NCI-H1092 treated with DMSO at 0.1 percent for 48 hours (cell line): ENCODE measurements at places on chromosomes 13 and 19.
A peak's percentile ranks its signal among the peaks of the same experiment; 100 is the strongest.

- DNase-seq: peak; percentile 46
These were observed at the start of gene TRPC4 for GRCh38 chr13:37869756-37870488. Gene TRPC4, minus strand, starts transcription at chr13:37869772. Its CDS starts 86,439 bp downstream, at chr13:37783333.

DNA sequence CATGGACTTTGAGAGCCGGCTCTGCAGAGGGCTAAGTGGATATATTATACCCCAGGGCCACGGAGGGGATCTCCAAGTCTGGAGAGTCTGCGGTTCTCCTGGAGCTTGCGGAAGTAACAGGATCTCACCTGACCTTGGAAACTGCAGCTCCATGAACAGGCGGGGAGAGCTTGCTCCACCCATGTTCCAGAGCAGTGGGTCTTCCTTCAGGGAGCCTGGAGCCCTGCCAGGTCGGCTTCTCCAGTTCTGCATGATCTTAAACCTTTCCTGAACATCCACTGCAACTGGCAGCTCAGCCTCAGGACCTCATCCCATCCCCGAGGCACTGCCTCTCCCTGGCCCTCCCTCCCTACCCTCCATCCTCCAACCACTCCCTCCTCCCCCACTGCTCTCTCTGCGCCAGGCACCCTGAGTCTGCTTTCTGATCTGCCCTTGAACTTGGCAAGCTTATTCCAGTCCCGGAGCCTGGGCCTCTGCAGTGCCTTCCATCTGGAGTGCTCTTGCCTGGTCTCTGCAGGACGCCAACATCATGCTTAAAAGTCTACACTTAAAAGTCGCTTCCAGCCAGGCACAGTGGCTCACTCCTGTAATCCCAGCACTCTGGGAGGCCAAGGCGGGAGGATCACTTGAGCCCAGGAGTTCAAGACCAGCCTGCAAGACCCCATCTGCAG lies 13.2 kb downstream of the ATCAY start:
- DNase-seq: no peak

DNA sequence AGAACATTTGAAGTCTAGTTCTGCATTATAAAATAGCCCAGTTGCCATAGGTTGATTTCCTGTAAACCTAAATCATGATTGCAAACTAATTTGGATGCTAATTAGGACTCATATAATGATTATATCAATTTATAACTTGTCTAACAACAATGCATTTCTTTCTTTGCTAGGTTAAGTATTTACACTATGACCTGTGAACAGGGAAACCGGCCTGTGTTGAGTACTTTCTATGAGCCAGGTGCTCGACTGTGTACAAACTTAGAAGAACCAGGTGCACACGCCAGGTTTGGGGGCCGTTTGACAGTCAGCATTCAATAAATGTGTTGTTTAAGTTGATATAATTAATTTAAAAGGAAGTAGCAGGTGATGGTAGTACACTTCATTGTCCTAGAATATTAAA lies 203.1 kb downstream of the TM9SF2 start:
- DNase-seq: peak; percentile 31

DNA sequence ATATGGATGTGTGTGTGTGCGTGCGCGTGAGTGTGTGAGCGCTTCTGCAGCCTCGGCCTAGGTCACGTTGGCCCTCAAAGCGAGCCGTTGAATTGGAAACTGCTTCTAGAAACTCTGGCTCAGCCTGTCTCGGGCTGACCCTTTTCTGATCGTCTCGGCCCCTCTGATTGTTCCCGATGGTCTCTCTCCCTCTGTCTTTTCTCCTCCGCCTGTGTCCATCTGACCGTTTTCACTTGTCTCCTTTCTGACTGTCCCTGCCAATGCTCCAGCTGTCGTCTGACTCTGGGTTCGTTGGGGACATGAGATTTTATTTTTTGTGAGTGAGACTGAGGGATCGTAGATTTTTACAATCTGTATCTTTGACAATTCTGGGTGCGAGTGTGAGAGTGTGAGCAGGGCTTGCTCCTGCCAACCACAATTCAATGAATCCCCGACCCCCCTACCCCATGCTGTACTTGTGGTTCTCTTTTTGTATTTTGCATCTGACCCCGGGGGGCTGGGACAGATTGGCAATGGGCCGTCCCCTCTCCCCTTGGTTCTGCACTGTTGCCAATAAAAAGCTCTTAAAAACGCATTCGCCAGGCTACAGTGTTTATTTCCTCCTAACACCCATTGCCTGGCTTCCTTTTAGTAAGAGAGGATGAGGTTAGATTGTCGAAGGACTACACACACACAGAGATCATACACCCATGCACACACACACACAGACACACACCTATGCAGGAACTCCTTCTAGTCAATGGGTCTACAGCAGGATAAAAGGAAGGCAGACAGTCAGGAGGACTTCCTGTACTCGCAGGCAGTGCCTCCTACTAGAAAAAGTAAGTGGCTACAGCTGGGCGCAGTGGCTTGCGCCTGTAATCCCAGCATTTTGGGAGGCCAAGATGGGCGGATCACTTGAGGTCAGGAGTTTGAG lies 7.1 kb downstream of the FOSB start:
- DNase-seq: no peak

DNA sequence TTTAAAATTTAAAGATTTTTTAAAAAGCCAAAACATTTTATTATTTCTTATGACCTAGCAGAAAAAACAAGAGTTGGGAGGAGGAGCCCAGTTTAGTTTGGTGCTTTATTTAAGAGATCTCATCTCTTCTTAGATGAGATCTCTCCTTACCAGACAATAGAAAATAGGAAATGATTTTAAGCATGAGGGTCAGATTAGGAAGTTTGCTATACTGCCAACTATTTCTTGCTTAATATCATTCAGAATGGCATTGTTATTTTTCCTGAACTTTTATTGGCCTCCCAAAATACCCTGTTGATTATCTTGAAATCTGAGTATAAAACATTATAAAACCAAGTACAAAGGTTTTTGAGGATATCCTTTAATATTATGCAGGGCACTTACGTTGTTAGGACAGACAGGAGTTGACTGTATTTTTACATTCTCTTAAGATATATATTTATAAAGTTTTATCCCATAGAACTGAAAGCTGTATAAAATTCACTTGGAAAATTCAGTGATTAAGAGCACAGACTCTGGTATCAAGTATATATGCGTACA lies 56.1 kb downstream of the DNAJC15 start:
- no peak for DNase-seq

- DNase-seq: no peak
These were observed 11.1 kb downstream of the ZSCAN1 start for GRCh38 chr19:58044886-58045285.
